ENCODE measurements at places on chromosomes 7 and 10.

DNA sequence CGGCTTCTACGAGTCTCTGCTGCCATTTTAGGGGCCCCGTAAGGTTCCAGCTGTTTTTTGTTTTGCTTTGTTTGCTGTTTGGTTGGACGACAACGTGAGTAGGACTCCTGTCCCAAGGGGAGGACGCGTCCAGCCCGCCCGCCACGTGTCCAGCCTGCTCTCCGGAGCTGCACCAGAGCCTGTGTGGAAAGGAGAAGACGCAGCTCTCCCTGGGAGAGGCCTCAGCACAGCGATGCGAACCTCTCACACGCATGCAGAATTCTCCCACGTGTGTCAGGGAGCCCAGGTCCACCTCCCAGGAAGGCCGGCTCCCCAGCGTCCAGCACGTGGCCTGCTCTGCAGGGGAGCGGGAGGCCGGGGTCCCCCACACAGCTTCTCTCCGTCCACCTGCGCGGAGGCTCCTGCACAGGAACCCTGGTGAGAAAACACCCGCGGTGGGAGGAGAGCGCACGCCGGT is 36.4 kb upstream of the DNAJB6 start:
- no peak for DNase-seq

- no peak for DNase-seq
Measured at GRCh38 chr10:83276971-83277370, 862.3 kb upstream of the GHITM start.

DNA sequence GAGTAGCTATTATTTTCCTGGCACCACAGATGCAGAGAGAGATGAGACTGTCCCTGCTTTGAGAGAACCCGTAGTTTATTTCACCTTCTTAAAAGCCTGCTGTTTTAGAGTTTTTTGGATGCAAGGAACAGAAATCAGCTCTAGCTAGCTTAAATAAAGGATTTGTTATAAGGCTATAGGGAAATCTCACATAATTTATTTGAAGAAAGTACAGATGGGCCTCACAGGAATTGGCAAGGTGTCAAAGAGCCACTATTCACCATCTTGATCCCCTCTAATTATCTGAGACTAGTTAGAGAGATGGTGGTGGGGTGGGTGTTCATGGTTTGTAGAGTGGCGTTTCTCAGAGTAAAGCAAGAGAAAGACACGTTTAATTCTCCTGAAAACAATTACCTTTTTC is 7.3 kb downstream of the KMT2E start:
- no peak for DNase-seq

DNA sequence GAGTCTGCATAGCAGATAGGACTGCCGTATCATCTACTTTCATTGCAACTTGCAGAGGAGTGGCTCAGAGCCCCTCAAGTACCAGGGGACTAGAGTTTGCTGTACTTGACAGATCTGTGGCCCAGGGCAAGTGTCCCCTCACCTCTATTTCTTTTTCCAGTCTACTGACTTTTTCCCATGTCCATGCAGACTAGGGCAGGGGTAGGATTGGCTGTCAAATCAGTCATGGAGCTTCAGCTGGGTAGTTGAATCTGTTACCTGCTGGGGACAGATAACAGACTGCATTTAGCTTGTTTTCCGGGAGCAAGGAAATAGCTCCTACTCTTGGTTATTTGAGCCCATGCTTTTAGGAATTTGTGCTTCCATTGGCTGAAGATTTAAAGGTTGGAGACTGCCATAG is 121.0 kb upstream of the CDK13 start:
- DNase-seq: no peak

DNA sequence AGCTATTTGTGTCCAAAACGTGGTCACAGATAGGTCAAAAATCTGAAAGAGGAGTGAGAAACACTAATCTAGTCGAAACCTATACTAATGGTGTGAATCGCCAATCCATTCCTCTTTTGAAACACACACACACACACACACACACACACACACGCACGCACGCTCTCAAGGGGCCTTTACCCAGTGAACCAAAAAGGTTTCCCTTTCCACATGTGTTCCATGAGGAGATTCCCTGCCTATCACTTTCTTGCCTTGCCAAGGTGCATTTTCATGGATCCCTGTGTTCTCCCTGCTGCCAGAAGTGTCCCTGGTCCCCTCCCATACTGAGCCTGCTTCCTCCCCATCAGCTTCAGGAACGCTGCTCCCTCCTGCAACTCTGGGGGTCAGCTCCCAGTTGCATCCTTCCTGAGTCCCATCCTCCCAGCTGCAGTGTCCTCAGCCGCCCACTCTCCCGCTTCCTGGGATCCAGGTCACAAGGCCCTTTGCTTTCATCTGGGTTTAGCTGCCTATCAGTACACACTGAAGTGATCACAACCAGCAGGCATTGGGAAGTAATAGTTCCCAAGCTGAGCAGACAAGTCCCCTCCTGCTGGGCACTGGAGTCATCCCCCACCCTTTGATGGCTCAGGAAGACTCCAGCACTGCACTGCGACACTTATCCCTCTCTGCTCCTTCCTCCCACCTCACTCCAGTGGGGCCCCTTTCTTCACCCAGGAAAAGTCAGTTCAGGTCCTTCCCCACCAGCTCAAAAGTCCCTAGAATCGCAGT is 49.2 kb upstream of the KCNMA1 start:
- no peak for DNase-seq

DNA sequence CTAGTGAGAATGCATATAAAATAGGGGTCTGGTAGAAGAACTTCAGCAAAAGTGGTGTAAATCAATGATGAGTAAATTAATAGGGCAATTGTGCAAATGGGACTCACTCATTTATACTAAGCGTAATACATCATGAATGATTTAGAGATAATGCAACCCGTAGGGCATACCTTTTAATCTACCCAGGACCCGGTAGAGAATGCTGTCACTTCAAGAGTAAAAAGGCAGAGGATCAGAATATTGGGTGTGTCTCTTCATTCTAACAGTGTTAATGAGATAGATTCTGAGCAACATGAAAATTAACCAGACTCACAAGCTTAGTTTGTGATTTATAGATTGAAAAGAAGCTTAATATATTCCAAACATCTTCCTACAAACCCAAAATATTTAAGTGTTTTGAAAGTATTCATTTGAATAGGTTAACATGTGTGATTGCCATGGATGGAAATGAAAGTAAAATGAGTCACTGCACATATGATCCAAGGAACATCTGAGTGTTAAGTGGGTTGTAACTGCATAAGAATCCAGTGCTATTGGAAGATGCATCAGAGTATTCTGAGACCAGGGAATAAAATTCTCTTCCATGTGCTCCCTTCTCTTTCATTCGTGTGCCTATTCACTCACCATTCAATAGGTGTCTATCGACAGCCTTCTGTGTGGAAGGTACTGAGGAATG is 690.6 kb downstream of the AUTS2 start:
- no peak for DNase-seq

- DNase-seq: no peak
Measured at GRCh38 chr10:3889961-3890522, 105.0 kb upstream of the KLF6 start.

Measured in GM12864 (cell line).